ENCODE measurements at places on chromosomes 13 and 19.

DNA sequence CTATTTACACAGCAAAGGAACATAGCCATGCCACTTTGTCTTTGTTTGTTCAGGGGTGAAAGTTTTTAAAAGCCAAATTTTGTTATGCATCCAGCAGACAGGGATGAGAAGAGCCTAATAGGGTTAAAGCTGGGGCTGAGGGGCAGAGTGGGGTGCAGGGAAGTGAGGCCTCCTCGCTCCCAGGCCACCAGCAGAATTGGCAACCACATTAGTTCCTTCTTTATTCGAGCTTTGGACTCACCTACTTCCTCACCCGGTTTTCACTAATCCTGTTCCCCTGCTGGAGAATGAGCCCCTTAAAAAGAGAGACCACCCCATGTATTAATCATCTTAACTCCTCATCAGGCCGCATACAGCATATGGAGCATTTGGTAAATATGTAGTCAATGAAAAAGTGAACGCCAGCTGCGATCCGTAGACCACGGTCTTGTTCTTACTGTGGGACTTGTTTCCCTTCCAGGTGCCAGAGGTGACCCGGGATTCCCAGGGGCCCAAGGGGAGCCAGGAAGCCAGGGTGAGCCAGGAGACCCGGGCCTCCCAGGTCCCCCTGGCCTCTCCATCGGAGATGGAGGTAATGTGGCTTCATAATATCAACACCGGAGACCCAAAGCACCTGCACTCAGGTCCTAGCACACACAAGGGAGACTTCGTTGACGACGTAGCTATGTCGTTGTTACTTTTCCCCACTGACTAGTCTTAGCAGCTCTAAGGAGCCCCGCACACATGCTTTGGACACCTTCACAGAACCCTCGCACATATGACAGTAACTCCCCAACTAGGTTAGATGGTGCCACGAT is 112.1 kb downstream of the RAB20 start:
- DNase-seq, result no peak

DNA sequence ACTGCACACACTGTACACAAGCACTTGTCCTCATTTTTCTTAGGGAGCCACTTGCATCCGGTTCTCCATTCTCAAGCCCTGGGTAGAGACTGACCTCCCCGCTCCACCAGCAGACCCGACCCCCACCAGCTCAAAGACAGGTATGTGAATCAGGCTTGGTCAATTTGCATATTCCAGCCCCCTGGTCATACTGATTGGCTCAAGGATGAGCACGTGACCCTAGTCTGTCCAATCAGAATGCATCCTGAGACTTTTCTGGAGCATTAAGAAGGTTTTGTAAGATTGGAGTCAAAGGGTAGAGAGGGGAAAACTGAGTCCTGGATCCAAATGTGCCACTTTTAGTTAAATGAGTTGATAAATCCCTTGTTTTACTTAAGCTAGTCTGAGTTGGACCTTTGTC is 34.1 kb downstream of the NOTCH3 start:
- no peak for DNase-seq

DNA sequence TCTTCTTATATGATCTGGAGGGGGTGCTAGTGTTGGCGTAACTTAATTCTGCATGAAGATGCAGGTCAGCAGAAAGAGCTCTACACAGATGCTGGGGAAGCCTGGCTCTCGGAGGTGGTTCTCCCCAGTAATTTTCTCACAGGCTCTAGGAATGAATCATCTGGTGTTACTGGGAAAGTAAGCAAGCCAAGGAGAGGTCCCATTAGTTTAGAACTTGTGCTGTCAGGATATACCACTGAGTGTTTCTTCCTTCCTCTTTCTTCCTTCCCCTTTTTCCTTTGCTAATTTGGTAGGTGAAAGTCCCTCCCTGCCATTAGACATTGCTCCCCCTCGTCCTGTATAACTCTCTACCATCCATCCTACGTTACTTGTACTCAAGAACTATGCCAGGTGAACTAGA is 68.3 kb downstream of the ATP8A2 start:
- DNase-seq, result peak; percentile 40

DNA sequence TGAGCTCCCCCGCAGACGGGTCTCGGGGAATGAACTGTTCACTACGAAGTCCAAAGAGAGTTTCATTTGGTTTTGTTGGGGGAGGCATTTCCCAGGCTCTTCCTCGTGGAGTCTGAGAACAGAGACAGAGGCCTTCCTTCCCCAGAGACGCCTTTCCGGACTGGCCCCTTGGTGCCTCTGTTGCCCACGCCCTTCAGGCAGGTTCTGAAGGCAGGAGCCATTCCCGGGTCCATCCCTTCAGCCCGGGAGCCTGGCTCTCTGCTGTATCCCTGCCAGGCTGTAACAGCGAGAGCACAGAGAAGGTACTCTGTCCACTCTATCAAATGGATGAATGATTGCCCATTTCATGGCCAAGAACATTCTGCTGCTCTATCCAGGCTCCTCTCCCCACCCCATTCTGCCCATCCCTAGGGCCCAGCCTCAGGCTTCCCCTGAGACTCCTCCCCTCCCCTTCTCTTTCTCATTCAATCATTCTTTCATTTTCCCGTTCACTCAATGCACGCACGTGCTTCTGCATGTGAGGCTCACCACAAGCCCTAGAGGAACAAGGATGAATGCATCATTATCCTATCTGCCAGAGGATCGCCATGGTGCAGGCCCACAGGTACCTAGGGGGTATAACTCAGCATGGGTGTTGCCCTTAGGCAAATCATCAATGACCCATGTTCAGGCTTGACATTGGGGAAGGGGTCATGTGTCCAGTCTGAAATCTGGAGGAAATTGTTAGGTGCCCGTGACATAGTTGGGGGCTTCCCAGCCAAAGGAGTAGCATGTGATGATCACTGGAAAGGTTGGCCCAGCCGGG is 298.6 kb downstream of the ZNF536 start:
- no peak for DNase-seq

DNA sequence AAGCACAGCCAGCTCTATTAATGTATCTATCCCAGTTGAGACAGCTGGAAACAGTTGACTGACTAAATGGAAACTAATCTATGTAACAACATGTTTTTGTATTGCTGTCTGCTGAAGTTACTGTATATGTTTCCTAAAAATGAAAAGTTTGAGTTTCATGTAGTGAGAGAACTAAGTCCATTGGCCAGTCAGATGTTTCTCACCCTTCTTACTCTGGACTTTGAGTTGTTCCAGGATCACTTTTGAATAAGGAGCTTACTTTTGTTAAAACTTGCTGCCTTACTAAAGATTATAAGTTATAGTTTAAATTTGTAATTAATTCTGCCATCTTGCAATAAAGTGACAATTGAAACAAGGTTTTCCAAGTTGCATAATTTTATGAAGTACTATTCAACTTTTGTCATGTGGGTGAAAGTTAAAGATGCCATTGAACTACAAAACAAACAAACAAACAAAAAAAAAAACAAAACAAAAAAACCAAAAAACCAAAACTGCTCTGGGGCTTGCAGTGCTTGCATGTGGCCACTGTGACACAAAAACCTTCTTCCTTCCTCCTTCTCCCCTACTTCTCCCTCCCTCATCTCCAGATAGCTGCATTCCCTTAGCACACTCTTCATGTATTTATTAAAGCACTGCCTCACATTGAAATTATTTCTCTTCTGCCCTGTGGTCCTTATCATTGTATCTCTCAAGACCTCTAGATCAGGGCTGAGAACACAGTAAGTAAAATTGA is 15.3 kb downstream of the WDFY2 start:
- DNase-seq, result no peak

DNA sequence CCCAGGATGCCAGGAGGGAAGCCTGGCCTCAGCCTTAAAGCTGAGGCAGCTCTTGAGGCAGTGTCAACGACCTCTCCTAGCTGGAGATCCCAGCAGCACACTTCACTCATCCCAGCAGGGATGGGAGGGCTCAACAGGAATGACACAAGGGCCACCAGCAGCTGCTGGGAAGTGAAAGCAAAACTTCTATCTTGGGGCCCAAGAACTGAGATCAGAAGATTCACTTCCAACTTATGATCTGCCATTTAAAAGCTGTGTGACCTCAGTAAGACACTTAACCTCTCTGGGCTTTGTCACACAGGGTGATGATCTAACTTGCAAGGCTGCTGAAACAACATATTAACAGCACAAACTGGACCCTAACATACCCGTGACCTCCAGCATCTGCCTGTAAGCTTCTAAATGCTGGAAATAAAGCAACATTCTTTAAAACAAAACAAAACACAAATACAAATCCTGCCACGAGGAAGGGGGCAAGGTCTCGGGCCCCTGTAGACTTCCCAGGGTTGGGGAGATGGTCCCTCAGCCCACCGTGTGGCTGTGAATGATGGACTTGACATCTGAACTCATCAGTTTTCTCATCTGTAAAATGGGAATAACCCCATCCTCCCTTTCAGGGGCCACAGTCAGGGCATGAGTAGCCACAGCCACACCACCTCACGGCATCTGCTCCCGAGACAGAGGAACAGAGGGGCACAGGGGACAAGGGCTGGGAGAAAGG is 22.7 kb downstream of the ELL start:
- DNase-seq, result no peak

GRCh38 chr19:6250909-6251308 is 28.9 kb downstream of the MLLT1 start:
- DNase-seq, result no peak
